ENCODE measurements at places on chromosomes 1 and 21. TPM values are rescaled to one million over a fixed set of nuclear protein-coding genes. Genes with fewer than 3 reads are reported as not detected.
A peak's percentile ranks its signal among the peaks of the same experiment; 100 is the strongest.

Gene FHAD1
- total RNA-seq, result 1.9 TPM

Gene JAM2
- total RNA-seq, result 4.9 TPM

Gene POU3F1
- 8.6 TPM for total RNA-seq

Gene SLC1A7
- not detected for total RNA-seq

GRCh38 chr1:183019860-183020259, 3.4 kb upstream of the LAMC1 start:
- H3K27me3 ChIP-seq, result peaks cover 6% of the 10 kb centered on the region
- H3K4me3 ChIP-seq, result no peak overlapping the region
- no peaks in the 10 kb centered on the region for H3K36me3 ChIP-seq
- H3K4me1 ChIP-seq, result peaks cover 9% of the 10 kb centered on the region
- DNase-seq, result peak; percentile 69

DNA sequence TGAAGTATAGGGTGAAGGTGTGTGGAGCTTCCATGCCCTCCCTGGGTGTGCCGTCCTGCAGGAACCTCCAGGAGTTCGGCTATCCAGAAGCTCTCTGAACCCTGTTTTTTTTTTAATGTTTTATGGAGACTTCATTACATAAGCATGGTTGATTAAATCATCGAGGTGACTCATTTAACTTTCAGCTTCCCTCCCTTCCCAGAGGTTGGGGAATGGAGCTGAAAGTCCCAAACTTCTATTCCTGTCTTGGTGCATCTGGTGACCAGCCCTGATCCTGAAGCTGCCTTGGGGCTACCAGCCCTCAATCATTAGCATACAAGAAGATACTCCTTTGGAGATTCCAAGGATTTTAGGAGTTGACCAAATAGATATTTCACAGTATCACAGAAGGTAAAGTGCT, 9.5 kb downstream of the RRP15 start:
- DNase-seq, result no peak
- no peaks in the 10 kb centered on the region for H3K36me3 ChIP-seq
- no peak overlapping the region for H3K4me3 ChIP-seq
- no peak overlapping the region for H3K27ac ChIP-seq

GRCh38 chr1:16064536-16065268, 8.7 kb downstream of the FAM131C start:
- no peak overlapping the region for H3K4me3 ChIP-seq
- no peaks in the 10 kb centered on the region for H3K27me3 ChIP-seq
- H3K36me3 ChIP-seq, result no peaks in the 10 kb centered on the region
- no peaks in the 10 kb centered on the region for H3K4me1 ChIP-seq

Gene CSF1
- 6.3 TPM for total RNA-seq

Gene FAM151A
- total RNA-seq, result 0.10 TPM

GRCh38 chr21:37393030-37393429, 26.5 kb downstream of the DYRK1A start:
- H3K4me1 ChIP-seq, result peaks cover 56% of the 10 kb centered on the region
- H3K36me3 ChIP-seq, result no peaks in the 10 kb centered on the region
- no peak overlapping the region for H3K27ac ChIP-seq
- H3K4me3 ChIP-seq, result no peak overlapping the region

DNA sequence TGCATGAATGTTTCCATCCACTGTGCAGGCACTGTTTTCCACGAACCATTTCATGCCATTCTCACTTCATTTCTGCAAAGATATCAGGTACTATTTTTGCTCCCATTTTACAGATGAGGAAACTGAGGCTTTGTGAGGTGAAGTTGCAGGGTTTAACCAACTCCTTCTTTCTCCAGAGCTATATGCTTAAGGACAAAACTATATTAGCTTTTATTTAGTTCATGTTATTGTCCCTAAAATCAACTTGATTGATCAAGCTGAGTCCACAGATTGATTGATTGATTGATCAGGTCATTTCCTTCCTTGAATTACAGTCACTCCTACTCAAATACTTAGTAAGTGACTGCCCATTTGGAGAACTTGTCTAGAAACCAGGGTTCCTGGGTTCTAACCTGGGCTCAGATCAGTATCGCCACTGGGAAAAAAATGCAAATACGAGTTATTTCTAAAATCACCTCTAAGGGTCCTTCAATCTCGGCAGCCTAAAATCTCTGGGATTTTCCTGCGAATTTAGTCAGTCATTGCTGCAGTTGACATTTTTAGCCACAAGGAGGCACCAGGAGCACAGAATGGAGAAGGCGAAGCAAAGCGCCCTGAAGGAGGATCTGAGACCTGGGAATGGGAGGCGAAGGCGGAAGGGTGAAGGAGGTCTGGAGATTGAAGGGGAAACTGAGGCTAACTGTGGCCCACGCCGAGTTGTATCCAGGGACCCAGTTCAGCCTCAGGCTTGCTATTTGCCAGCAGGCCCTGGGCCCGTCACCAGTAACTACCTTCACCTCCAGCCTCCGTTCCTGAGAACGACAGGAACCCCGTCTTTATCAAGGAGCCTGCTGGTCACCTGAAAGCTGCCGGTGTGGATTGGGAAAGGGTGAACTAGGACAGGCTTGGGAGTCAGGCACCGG, 14.3 kb upstream of the MUL1 start:
- peak overlapping the region; percentile 40 for H3K4me3 ChIP-seq
- H3K27me3 ChIP-seq, result no peaks in the 10 kb centered on the region
- peak; percentile 96 for DNase-seq
- no peaks in the 10 kb centered on the region for H3K36me3 ChIP-seq

GRCh38 chr1:169326956-169327268, 40.7 kb downstream of the NME7 start:
- H3K4me1 ChIP-seq, result peaks cover 24% of the 10 kb centered on the region
- no peaks in the 10 kb centered on the region for H3K36me3 ChIP-seq
- DNase-seq, result no peak
- H3K4me3 ChIP-seq, result no peak overlapping the region
- no peaks in the 10 kb centered on the region for H3K27me3 ChIP-seq
